ENCODE measurements at places on chromosomes 4 and X.

GRCh38 chr4:7430368-7430964 is 4.3 kb downstream of the PSAPL1 start:
- H3K27me3 ChIP-seq = no peaks in the 10 kb centered on the region
- no peak overlapping the region for H3K4me3 ChIP-seq
- no peak overlapping the region for H3K27ac ChIP-seq
- H3K36me3 ChIP-seq = no peaks in the 10 kb centered on the region
- H3K4me1 ChIP-seq = no peaks in the 10 kb centered on the region
- DNase-seq = no peak

- H3K4me1 ChIP-seq = no peaks in the 10 kb centered on the region
- no peak overlapping the region for H3K4me3 ChIP-seq
- no peaks in the 10 kb centered on the region for H3K36me3 ChIP-seq
- H3K27ac ChIP-seq = no peak overlapping the region
These were observed 88.5 kb downstream of the KIT start for GRCh38 chr4:54746218-54746617.

DNA sequence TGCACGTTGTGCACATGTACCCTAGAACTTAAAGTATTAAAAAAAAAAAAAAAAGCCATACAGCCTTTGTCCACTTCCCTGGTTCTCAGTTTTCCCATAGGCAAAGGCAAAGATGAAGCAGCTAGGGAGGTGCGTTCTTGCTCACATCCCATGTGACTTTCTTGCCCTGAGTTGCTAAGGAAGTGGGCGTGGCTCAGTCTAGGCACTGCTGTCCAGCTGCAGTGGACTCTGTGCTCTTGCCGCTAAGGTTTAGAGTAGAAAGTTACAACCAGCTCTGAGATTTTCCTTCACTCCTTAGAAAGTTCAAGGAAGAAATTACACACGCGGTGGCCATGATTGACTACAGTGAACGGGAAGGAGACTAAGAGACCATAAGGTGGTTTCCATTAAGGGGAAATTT is 144.7 kb downstream of the NAA11 start:
- no peaks in the 10 kb centered on the region for H3K27me3 ChIP-seq
- no peak overlapping the region for H3K27ac ChIP-seq
- no peaks in the 10 kb centered on the region for H3K36me3 ChIP-seq
- H3K4me1 ChIP-seq = no peaks in the 10 kb centered on the region
- no peak overlapping the region for H3K4me3 ChIP-seq

GRCh38 chrX:38102875-38103274 is 96.5 kb downstream of the SYTL5 start:
- DNase-seq = no peak
- no peak overlapping the region for H3K4me3 ChIP-seq
- no peak overlapping the region for H3K27ac ChIP-seq
- no peaks in the 10 kb centered on the region for H3K27me3 ChIP-seq
- no peaks in the 10 kb centered on the region for H3K36me3 ChIP-seq

- no peak overlapping the region for H3K27ac ChIP-seq
- no peak overlapping the region for H3K4me3 ChIP-seq
- DNase-seq = no peak
- H3K4me1 ChIP-seq = no peaks in the 10 kb centered on the region
- no peaks in the 10 kb centered on the region for H3K27me3 ChIP-seq
These were observed 78.0 kb downstream of the PHOX2B start for GRCh38 chr4:41670530-41670929.

DNA sequence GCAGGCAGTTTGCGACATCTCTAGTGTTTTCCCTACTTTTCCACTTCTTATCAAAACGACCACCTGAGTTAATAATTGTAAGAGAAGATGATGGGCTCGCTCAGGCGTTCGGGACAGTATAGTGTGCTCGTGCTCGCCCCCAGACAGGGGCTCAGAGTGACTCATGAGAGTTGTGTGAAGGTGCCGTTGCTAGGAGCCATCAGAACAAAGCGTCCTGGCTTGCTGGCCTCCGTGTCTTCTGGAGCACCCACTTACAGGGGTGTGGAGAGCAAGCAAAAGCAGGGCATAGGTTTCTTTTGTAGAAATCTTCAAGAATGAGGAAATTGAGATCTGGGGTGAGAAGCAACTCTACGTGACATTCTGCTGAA is 73.0 kb upstream of the ADGRG2 start:
- H3K36me3 ChIP-seq = no peaks in the 10 kb centered on the region
- DNase-seq = no peak
- H3K27me3 ChIP-seq = no peaks in the 10 kb centered on the region
- H3K4me1 ChIP-seq = no peaks in the 10 kb centered on the region
- H3K4me3 ChIP-seq = no peak overlapping the region
- no peak overlapping the region for H3K27ac ChIP-seq

All from SK-N-SH (cell line).